ENCODE measurements at places on chromosomes 3 and 15.

DNA sequence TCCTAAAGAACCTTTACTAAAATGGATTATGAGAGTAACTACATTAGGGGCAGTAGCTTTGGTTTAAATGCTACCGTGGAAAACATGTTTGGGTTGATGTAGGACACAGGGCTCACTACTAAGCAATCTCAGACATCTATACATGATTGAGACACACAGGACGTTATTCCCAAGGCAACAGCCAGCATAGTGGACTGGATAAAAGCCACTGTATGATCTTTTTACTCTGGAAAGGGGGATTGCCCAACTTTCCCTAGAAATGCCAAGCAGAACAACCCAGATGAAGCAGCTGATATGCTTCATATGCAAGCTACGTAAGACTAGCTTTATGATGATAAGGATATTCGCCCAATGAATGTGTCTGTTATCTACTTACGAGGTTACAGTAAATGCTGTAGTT is 144.6 kb downstream of the MYO9A start:
- no peak for DNase-seq

GRCh38 chr15:33442449-33442848 is 131.7 kb downstream of the RYR3 start:
- DNase-seq, result no peak

DNA sequence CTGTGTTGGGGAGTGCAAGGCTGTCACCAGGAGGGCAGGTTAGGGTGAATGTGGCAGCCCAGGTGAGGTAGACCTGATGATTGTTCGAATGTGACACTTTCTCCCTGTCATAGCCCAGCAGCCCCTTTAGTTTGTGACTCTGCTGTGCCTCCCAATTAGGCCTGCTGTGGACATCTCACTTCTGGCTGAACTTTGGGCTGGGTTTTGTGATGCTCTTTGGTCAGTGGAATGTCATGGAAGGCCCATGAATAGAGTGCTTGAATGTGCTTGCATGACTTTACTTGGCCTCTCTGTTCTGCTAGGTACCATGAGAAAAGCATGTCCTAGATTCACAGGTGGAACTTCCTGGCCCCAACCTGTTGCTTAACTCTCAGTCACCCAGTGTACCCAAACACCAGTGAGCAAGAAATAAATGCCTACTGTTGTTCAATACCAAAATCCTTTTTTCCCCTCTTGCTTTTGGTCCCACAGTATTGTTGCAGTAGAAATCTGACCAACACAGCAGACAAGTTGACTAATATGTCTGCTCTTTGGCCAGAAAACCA is 249.7 kb downstream of the PTPRG start:
- no peak for DNase-seq

GRCh38 chr3:9666704-9667445 is 17.6 kb downstream of the MTMR14 start:
- no peak for DNase-seq
